ENCODE measurements at places on chromosomes 16 and 17.

GRCh38 chr16:70663524-70664324 lies 17.4 kb downstream of the IL34 start:
- no peak for DNase-seq

- DNase-seq, result no peak
Measured at GRCh38 chr17:6097005-6097279, 26.8 kb downstream of the WSCD1 start.

DNA sequence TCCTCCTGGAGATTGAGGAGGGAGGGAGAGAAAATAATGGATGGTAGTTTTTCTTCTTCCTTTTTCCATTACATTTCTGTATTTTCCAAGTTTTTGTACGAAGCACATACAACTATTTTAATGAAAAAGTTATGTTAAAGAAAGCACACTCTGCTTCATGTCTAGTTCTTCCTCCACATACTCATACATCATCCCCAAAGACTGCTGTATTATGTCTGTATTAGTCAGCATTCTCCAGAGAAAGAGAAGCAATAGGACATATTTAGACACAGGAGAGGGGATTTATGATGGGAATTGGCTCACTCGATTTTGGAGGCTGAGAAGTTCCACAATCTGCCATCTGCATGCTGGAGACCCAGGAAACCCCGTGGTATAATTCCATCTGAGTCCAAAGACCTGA lies 10.1 kb upstream of the ACSM2A start:
- DNase-seq, result no peak

DNA sequence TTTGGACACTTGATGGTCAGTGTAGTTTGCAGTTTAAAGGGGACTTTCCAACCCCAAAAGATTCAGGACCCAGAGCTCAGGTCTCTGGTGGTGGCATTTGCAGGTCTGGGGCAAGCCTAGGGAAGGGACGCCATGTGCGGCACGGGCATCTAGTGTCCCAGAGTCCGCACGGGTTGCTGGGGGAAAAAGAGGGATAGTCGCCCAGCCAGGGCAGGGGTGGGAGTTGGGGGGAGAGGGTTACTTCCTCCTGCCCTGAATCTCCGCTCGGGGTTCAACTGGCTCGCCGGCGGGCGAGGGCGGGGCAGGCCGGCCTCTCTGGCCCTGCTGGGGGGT lies 239 bp upstream of the CA7 start:
- DNase-seq, result no peak

- DNase-seq, result no peak
Measured at GRCh38 chr17:48113201-48113676, 5.7 kb downstream of the SNX11 start.

GRCh38 chr16:69131167-69131838 lies 1.1 kb downstream of the CHTF8 start:
- no peak for DNase-seq

DNA sequence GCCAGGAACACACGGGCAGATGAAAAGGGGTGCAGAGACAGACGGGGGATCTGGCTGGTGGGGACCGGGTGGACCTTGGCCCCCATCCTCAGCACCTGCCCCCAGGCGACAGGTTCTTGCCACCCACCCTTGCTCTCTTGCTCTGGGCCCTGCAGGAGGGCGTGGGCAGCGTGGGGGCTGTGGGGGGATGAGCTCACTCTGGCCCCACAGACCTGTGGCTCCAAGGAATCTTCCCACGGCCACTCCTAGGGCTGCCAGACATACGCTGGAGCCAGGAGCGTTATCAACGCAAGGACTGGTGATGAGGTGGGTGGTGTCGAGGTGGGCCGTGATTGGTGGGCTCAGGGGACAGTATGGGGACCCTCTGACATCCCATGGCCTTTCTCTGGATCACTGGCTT lies 6.3 kb downstream of the CTRB1 start:
- no peak for DNase-seq

DNA sequence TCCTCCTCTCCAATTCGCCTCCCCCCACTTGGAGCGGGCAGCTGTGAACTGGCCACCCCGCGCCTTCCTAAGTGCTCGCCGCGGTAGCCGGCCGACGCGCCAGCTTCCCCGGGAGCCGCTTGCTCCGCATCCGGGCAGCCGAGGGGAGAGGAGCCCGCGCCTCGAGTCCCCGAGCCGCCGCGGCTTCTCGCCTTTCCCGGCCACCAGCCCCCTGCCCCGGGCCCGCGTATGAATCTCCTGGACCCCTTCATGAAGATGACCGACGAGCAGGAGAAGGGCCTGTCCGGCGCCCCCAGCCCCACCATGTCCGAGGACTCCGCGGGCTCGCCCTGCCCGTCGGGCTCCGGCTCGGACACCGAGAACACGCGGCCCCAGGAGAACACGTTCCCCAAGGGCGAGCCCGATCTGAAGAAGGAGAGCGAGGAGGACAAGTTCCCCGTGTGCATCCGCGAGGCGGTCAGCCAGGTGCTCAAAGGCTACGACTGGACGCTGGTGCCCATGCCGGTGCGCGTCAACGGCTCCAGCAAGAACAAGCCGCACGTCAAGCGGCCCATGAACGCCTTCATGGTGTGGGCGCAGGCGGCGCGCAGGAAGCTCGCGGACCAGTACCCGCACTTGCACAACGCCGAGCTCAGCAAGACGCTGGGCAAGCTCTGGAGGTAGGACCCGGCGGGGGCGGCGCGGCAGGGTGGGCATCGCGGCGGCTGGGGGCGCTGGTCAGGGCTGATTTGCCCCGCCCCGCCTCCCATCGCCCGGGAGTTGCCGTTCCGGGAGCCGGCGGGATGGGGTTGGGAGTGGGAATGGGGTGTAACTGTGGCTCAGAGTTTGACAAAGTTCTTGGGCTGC lies 567 bp downstream of the SOX9 start:
- no peak for DNase-seq

GRCh38 chr16:8798174-8798527 lies 512 bp downstream of the PMM2 start:
- DNase-seq, result no peak

- DNase-seq, result no peak
Measured at GRCh38 chr17:58913552-58913951, 157.9 kb downstream of the PPM1E start.

GRCh38 chr17:29121442-29121841 lies 58.8 kb downstream of the MYO18A start:
- DNase-seq, result no peak

GRCh38 chr17:57527221-57528057 lies 217.7 kb downstream of the CCDC182 start:
- no peak for DNase-seq

GRCh38 chr17:73691321-73691766 lies 47.1 kb upstream of the SDK2 start:
- DNase-seq, result no peak

DNA sequence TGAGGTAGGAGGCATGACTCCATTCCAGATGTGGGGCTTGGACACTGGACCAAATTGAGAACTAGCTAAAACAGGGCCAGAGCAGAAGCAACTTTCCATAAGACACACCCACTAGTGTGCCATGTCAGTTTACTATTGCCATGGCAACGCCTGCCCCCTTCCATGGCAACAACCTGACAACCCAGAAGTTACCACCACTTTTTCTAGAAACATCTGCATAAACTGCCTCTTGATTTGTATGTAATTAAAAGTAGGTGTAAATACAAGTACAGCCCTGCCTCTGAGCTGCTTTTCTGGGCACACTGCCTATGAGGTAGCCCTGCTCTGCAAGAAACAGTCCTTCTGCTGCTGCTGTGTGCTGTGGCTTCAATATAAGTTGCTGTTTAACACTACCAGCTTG lies 19.5 kb upstream of the SCNN1B start:
- no peak for DNase-seq

DNA sequence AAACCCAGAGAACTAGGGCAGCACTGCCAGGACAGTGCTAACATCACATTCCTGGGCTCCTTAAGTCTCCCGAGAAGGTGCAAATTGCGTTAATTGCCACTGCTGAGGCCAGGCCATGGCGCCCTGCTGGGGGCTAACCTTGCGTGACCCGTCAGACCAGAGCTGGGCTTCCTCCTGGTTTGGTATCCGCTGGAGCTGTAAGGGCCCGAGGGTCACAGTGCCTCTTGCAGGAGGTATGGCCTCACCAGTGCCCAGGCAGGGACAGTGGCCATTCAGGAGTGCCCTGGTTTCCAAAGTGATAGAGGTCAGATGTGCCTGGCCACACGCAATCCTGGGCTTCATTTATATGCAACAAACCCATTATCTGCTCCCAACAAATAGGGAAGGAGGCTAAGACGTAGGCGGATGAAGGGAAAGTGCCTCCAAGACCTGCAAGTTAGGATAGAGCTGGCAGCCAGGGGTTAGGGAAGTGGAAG lies 17.7 kb upstream of the ADCY9 start:
- no peak for DNase-seq

- DNase-seq, result no peak
Measured at GRCh38 chr17:55120651-55121050, 144.1 kb upstream of the HLF start.

- DNase-seq, result no peak
Measured at GRCh38 chr16:57630931-57631845, 2.8 kb downstream of the ADGRG1 start.

DNA sequence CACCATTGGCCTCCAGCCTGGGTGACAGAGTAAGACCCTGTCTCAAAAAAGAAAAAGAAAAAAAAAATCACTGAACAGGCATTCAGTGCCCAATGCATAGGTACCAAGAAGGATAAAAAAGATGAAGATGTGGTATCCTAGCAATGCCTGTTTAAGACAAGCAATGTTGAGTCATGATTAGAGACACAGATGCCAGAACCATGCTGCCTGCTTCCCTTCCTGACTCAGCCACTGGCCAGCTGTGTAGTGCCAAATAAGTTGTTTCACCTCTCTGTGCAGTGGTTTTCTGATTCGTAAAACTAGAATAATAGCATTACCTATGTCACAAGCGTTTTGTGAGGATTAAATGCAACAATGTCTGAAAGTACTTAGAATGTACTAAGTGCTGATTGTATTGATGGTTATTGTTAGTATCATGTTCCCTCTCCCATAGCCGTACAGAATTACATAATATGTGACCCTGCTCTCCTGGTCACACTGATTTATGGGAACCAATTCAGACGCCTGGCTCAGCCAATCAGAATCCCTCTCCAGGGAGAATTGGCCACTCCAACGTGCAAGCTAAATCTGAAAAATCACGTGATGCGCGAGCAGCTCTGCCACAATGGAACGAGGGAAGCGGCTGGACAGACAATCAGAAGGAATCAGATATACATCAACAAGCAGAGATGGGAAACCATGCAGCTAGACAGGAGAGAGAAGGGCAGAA lies 241.9 kb downstream of the SLC39A11 start:
- no peak for DNase-seq

GRCh38 chr17:35988164-35988563 lies 1.6 kb upstream of the CCL14 start:
- DNase-seq, result peak; percentile 83

- DNase-seq, result no peak
Measured at GRCh38 chr17:32865141-32865540, 11.8 kb downstream of the MYO1D start.

- no peak for DNase-seq
Measured at GRCh38 chr16:51523400-51523799, 372.3 kb upstream of the SALL1 start.

GRCh38 chr16:86496262-86496928 lies 13.9 kb upstream of the FOXF1 start:
- DNase-seq, result no peak

- DNase-seq, result no peak
Measured at GRCh38 chr16:10799736-10800135, 18.9 kb downstream of the TVP23A start.

DNA sequence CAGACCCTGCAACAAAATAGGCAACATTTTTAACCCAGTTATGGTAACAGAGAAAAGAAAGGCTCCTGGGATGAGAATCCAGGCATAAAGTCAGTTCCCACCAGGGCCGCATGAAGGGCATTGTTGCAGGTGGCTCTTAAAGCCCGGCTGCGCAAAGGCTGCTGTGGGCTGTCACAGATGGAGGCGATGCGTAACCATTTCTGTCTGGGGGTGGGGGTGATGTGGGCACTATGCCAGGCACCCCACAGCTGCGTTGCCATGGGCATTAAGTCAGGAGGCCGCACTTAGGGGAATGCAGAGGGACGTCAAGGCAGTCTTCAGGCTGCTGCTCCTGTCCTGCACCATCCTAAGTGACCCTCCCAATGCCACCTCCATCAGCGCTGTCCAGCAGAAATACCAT lies 228.4 kb downstream of the CPPED1 start:
- DNase-seq, result no peak

DNA sequence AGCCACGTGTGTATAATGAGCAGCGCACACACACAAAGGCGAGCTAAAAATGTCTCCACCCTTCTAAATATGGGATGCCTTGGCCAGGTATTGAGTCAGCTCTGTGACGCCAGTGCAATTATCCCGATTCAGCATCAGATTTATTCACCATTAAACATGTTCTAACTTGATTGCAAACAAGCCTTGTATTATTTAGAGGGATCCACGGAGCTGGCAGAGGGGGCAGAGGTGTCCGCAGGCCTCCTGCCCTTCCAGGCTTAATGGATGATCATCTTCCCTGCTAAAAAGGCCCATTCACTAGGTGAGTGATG lies 591.7 kb downstream of the MAF start:
- DNase-seq, result no peak

All from pulmonary artery endothelial cell (primary cell).